Peyer's patch (tissue), 4 donors: ENCODE measurements at places on chromosomes 2 and 18.

GRCh38 chr2:217908544-217908943, 94.3 kb downstream of the TNS1 start:
- no peak for DNase-seq

DNA sequence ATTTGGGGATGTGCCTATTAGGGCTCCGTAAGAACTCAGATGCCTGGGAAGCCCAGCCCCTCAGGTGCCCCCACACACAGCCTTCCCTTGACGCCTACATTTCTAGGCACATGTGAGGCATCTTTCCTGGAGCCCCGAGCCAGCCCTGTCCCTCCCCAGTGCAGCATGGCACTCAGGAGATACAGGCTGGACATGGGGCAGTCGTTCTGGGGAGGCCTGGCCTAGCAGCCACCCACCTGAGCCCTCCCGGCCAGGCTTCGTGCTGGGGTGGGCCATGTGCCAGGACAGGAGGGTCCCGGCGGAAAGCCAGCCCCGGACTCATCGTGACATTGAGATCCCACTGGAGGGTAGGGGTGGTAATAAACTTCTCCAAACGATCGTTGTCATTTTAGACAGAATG, 15.2 kb downstream of the BOK start:
- DNase-seq: no peak

- DNase-seq: no peak
Measured at GRCh38 chr2:172588931-172589330, 33.0 kb downstream of the PDK1 start.

- DNase-seq: no peak
Measured at GRCh38 chr2:36493306-36493705, 104.7 kb downstream of the FEZ2 start.

- no peak for DNase-seq
Measured at GRCh38 chr2:165054652-165055051, 99.3 kb upstream of the SLC38A11 start.

DNA sequence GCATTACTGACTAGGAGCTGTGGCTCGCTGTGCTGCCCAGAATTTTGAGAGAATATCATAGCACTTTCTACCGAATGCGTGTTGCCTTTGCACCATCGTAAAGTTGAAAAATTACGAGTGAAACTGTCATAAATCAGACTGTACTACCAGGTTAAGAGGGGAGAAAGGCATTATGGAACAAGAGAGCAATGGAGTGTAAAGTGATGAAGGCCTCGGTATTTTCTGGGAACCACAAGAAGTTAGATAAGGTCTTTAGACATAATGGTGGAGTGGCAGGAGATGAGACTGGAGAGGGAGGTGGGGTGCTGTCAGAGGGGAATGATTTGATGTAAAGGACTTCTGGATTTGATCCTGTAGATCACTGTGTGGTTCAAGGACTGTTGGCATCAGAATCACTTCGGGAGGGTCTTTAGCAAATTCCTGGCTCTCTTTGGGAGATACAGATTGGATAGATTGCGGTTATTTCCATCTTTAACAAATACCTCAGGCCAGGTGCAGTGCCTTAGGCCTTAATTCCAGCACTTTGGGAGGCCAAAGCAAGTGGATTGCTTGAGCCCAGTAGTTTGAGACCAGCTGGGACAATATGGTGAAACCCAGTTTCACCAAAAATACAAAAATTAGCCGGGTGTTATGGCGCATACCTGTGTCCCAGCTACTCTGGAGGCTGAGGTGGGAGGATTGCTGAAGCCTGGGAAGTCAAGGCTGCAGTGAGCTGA, 4.9 kb upstream of the ADGRF3 start:
- DNase-seq: no peak

DNA sequence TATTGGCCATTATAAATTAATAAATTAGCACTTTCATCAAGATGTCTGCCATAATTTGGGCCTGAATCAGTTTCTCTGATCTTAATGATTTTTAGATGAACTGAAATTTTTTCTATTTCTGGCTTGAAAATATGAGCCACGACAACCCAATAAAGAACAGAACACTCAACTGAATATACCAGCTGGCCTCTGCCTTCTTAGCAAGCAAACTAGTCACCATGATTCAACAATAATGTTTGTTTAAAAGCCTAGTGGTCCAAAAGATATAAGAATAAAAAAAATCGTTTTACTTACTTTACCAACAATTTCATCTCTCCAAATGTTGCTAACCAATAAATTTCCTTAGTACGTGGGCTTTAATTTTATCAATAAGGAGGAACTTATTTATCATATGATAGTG, 66.7 kb upstream of the TTN start:
- DNase-seq: no peak

DNA sequence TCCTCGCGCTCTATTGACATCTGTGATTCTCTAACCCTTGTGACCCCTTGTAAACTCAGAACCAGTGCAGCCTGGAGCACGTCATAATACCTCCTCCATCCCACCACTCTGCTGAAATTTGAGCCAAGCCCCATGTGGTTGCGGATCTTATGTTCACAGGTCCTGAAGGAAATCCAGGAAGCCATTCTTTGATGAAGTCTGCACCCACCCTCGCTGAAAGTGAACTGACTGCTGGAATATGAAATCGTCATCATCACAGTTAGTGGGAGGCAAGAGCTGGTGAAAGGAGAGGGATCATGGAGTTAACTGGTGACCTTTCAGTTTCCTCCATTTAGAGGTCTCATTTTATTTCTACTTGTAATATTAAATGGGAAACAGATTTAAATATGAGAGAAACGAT, 21.6 kb downstream of the ZEB2 start:
- DNase-seq: no peak

GRCh38 chr2:205343103-205343502, 339.2 kb upstream of the NRP2 start:
- no peak for DNase-seq

DNA sequence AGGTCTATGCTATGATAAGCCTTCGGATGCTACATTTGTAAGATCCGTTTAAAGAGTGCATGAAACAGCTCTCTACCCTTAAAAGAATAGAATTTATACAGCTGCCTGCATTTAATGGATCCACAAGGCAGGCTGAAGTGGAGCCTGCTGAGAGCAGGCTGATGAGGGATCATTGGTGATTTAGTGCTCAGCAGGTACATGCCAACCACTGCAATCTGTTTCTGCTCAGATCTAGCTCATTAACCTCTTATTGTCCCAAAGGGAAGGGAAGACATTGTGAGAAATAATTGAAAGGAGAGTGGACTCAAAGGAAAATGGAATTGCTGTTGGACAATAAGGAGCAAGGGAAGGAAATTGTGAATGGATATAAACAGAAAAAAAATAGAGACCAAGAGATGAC, 822.6 kb downstream of the TRIB2 start:
- DNase-seq: no peak

DNA sequence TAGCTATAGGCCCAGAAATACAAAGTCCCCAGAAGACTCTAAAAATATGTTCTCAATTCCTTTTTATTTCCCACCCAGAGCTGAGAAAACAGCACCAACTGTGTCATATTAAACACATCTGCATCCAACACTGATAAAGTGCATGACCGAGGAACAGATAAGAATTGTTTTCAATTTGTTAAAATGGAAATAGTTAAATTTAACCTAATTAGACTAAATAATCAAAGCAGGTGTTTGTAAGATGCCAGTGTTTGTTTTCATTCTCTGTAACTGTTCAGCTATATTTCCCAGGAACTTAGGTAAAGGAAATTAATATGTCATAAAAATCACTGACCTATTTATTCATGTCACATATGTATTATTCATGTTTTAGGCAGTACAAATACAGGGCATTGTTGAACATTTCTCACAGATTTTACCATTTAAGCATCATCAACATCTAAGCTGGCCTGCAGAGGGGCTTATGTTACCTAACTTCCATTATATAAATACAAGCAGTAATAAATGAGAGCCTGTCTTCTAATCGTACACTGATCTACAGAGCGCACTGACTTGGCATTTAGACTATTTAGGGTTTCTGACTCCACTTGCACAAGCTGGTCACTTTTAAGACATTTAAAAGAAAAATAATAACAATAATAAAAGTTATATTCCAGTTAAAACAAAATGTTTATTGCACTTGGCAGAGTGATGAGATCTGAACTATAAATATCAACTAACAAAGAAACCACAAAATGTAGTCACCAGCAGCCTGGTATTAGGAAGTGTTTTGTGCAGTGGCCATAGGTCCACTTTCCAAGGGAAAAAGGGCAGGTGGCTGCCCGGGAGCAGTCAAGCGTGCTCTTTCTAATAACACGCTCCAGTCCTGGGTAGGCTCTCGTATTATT, 86.6 kb upstream of the ZFP36L2 start:
- no peak for DNase-seq

- no peak for DNase-seq
Measured at GRCh38 chr2:236657801-236658200, 88.2 kb downstream of the ACKR3 start.

GRCh38 chr2:150441784-150442183, 45.7 kb downstream of the RND3 start:
- no peak for DNase-seq

GRCh38 chr18:51006061-51006818, 23.8 kb upstream of the SMAD4 start:
- DNase-seq: no peak

- DNase-seq: no peak
Measured at GRCh38 chr2:188869550-188869949, 104.6 kb upstream of the COL3A1 start.

- no peak for DNase-seq
Measured at GRCh38 chr2:203894262-203894661, 26.7 kb downstream of the CTLA4 start.

DNA sequence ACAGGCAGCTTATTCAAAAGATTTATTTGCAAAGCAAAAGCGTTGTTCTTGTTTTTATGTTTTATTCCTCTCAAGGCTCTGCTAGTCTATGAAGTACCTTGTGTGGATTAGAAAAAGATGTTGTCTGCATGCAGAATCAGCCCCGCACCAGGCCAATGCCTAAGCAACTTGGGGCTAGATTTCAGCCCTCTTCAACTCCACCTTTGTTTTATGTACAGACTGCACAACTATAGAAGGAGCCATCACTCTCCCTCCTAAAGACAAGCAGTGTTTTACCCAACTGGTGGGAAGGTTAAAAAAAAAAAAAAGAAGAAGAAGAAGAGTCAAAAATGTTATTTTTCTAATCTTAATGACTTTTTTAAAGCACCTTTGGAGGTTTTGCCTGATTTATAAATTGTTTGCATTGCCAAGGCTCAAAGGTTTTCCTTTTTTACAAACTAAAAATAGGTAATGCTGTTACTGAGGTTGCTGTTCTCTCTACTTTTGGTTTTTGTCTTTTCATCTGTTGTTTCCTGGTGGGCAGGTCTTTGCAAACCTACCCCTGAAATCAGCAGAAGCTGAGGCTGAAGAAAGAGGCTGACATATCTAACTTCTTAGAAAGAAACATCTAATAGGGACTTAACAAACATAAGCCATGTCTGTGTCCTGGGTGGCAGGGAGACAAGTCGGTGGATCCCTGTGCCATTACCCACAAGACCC, 164.0 kb downstream of the SLC39A10 start:
- DNase-seq: no peak

- no peak for DNase-seq
Measured at GRCh38 chr18:2893676-2894075, 46.9 kb downstream of the EMILIN2 start.

GRCh38 chr18:62617793-62618591, 95.2 kb downstream of the ZCCHC2 start:
- no peak for DNase-seq

GRCh38 chr2:165961818-165962217, 8.2 kb upstream of the TTC21B start:
- DNase-seq: no peak

DNA sequence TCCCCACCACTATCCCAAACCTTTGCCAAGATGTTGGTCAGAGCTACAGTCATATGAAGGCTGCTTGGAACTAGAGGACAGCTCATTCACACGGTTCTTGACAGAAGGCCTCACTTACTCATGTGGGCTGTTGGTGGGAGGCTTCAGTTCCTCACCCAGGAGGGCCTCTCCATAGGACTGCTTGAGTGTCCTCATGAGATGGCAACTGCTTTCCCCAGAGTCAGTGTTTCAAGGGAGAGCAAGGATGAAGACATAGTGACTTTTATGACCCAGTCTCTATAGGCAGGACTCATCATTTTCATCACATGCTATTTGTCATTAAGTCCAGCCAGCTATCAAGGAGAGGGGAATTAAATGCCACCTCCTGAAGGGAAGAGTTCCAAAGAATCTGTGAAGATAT, 33.4 kb upstream of the OLA1 start:
- DNase-seq: no peak

DNA sequence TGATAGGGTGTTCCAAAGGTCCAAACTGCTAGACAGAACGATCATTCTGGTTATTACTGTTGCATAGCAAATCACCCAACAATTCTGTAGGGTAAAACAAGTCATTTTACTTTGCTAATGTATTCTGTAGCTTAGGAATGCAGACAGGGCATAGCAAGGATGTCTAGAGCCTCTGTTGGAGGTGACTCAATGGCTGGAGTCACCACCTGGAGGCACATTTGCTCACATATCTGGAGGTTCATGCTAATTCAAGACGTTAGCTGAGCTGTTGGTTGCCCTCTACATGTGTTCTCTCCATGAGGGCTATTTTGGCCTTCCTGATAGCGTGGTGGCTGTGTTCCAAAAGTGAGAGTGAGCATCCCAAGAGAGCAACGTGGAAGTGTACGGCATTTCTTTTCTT, 22.5 kb upstream of the ST8SIA3 start:
- no peak for DNase-seq

DNA sequence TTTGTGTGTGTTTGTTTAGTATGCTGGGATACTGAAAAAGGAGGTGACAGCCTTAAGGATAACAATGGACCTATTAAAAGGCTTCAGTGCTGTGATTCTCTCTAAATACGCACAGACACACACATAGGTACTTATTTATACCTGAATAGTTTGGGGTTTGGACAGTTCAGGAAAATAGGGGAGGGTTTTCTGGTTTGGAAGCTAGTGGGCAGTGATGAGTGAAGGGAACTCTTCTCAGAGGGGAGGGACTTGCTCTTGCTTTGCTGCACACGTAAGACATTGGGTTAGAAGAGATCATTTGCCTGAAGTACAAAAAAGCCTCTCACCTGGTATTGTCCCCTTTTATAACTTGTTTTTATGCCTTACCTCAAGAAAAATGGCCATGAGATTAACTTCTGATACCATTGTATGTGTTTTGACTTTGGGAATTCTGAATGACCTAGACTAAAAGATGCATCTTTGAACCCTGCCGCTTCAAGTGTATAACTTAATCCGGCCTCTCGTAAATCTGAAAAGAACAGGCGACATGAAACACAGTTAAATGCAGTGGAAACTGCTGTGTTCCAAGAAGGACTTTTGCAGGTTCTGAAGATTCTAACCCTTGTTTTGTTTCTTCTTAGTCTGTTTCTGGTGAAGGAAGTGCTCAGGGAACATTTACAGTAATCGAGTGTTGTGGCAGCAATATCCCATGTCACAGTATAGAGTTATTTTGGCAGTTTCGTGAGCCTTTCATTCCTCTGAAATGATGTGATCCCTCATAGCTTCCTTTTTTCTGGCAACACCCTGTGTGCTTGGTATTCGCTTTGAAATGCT, 2.5 kb downstream of the CRIM1 start:
- no peak for DNase-seq
